ENCODE measurements at places on chromosomes 7 and 10.

DNA sequence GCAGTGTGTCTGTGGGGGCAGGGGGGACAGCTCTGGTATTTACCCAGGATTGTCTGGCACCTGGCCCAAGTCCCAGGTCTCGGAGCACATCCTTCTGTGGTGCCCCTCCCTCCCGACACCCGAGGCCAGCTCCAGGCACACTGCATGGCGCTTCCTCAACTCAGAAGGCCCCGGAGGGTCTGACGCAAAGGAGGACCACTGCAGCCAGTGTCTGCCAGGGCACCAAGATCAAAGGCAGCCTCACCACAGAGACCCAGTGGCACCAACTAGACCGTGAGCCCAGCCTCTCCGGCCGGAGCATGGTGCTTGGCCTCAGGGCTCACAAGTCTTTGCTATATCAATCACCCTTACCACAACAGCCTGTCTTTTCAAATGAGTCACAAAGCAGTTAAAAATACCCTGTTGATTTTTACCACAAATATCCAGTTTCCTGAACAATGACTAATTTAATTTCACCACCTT is 99.3 kb upstream of the DDC start:
- no peak for DNase-seq

GRCh38 chr10:126278851-126279250 is 109.4 kb downstream of the ADAM12 start:
- DNase-seq: no peak

- no peak for DNase-seq
Measured at GRCh38 chr10:69435966-69436520, 15.2 kb upstream of the TSPAN15 start.

- no peak for DNase-seq
Measured at GRCh38 chr10:26269754-26270153, 53.2 kb downstream of the GAD2 start.

GRCh38 chr7:127628445-127628844 is 10.5 kb upstream of the PAX4 start:
- no peak for DNase-seq

DNA sequence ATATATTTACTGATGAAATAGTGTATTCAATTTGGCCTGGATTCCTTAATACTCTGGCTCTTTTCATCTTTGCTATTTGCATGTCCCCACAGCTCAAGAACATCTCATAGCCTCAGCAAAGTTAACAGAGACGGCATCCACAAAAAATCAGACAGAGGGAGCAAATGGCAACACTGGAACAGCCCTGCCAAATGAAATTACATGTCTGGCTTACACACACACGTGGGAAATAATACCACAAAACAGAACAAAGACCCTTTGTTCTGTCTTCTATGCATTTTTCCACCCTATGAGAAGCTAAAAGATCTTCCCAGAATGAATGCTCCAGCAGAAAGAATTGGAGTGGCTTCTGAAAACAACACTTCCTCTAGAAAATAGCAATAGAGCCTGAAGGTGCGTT is 139.5 kb downstream of the ALOX5 start:
- DNase-seq: no peak

- no peak for DNase-seq
Measured at GRCh38 chr7:141742229-141742628, 4.1 kb downstream of the SSBP1 start.

DNA sequence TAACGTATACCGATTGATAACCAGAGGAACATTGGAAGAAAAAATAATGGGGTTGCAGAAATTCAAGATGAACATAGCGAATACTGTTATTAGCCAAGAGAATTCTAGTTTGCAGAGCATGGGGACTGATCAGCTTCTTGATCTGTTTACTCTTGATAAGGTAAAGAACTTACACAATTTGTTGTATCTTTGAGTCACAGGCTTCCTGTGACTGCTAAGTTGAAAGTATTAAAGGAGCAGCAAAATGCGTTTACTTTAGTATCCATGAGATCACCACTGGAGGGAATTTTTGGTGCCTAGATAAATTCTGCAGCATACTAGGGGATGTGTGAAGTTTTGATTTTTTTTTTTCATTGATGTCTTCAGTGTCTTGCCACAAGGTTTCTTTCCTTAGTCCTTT is 103.6 kb downstream of the BTAF1 start:
- no peak for DNase-seq

- DNase-seq: no peak
Measured at GRCh38 chr7:150446288-150446938, 4.0 kb upstream of the GIMAP8 start.
